ENCODE measurements at places on chromosomes 4 and X.

GRCh38 chr4:186104890-186105646, 564 bp downstream of the FAM149A start:
- no peak for DNase-seq

DNA sequence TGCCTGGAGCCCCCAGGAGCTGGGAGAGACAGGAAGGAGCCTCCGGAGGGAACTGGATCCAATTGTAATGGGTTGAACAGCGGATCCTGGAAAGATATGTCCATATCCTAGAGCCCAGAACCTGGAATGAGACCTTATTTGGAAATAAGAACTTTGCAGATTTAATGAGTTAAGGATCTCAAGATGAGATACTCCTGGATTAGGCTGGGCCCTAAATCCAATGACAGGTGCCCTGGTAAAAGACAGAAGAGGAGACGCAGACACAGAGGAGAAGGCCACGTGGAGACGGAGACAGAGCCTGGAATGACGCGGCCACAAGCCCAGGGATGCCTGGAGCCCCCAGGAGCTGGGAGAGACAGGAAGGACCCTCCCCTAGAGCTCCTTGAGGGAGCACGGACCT, 34.1 kb downstream of the P2RY8 start:
- no peak for DNase-seq

GRCh38 chr4:113998079-113998478, 18.6 kb upstream of the ARSJ start:
- no peak for DNase-seq

- DNase-seq: no peak
Observed at GRCh38 chr4:1983846-1984405, 24.8 kb downstream of the NELFA start.

- no peak for DNase-seq
Observed at GRCh38 chrX:54994099-54994498, at the start of gene PFKFB1. Gene PFKFB1 (minus strand): TSS chrX:54994188. CDS start chrX:54994007, 181 bp downstream.

DNA sequence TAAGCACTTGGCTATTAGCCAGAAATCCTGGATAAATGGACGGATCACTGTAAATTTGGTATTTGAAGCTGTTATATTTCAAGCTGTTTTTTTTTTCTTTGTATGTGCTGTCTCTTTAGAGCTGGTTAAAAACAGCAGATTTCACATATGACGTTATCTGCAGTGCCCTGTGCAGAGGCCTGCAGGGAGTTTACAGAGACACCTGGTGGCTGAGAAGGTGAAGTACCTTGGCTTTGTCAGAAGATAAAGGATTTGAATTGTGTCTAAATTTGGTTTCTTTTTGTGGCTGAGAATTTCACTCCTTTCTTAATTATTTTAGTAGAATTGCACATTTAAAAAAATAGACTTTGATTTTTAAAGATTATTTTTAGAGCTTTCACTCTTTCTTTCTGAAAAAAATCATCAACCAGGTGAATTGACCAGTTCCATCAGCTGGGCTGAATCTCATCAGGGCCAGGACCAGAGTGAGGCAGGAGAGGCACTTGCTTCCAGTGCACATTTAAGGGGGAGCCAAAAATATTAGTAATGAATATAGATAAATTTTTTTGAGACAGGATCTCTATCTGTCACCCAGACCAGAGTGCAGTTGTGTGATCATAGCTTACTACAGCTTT, 9.6 kb upstream of the CHRNA9 start:
- DNase-seq: no peak

DNA sequence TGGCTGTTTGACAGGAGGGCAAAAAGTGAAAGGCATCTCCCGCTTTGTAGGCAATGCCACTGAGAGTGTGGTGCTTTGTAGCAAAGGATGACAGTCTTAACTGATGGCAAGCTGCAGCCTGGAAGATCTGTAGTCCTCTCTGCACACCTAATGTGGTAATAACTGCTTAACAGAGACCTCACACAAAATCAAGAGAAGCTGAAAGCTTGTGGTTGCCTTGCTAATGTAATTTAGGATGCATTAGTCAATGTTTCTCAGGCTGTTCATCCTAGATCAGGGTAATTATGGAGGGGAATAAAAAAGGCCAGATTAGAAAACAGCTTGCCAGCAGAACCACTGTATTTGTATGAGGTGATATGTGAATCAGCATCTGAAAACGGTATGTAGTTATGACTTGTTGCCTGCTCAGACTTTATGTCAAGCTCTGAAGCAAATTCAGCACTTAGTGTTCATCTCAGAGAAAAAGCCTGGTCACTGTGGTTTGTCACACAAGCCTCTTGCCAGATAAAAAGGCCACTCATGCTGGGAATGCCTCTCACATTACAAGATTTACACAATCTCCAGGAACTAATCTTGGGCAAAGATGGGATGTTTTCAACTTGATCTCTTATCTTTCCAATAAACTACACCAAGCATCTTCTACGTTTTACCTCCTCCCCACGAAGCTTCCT, 130.8 kb downstream of the ENOX2 start:
- no peak for DNase-seq

- no peak for DNase-seq
Observed at GRCh38 chr4:163201358-163201757, 34.7 kb upstream of the NAF1 start.

- no peak for DNase-seq
Observed at GRCh38 chr4:55366621-55367020, 20.6 kb downstream of the SRD5A3 start.
